Kidney (tissue), 22 donors: ENCODE measurements at places on chromosomes 7 and 10. TPM values are rescaled to one million over a fixed set of nuclear protein-coding genes. Genes with fewer than 3 reads are reported as not detected.

ARPC1A gene
- 119 TPM for total RNA-seq

NRG3 gene
- total RNA-seq = 5.4 TPM

SFTPA1 gene
- not detected for total RNA-seq

FAM25C gene
- not detected for total RNA-seq

CLCN1 gene
- total RNA-seq = 0.35 TPM

AKR1C8 gene
- 0.66 TPM for total RNA-seq
